Stimulated activated CD8-positive, alpha-beta memory T cell treated with anti-CD3 and anti-CD28 coated beads, Interleukin-7, amount 100 ng/mL, for 48 hours (primary cell): ENCODE measurements at places on chromosomes 11 and 22.

DNA sequence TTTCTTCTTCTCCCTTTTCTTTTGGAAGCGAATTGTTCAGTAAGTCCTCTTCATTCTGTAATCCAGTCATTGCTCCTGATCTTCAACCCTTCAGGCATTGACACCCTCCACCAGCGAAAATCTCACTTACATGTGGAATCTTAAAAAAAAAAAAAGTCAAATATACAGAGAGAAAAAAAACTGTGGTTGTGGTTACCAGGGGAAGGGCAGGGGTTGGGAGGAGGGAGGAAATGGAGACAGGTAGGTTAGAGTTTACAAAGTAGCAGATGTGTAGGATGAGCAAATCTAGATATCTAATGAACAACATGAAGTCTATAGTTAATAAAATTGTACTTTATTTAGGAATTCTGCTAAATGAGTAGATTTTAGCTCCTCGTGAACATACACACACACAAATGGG lies 17.7 kb upstream of the TMEM123 start:
- DNase-seq, result no peak

DNA sequence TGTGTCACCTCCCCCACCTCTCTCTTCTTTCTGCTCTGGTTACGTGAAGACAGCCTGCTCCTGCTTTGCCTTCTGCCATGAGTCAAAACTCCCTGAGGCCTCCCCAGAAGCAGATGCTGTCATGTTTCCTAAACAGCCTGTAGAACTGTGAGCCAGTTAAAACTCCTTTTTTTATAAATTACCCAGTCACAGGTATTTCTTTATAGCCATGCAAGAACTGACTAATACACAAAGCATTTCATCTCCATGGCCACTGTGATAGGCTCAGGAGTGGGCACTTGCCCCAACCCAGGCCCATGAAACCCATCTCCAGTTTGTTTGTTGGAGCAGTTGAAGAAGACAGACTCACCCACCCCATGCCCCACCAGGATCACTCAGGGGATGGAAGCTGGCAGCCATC lies 253.3 kb upstream of the ISX start:
- DNase-seq, result no peak

- no peak for DNase-seq
Observed at GRCh38 chr22:21937821-21938070, 14.9 kb downstream of the PPM1F start.

GRCh38 chr22:45584621-45585436 lies 82.1 kb downstream of the FBLN1 start:
- DNase-seq, result no peak

- DNase-seq, result no peak
Observed at GRCh38 chr11:81331088-81331487, 1402.6 kb downstream of the FAM181B start.

GRCh38 chr11:27858866-27859265 lies 158.6 kb upstream of the BDNF start:
- no peak for DNase-seq

GRCh38 chr11:73998846-73999575 lies 9.9 kb downstream of the UCP3 start:
- DNase-seq, result no peak

- no peak for DNase-seq
Observed at GRCh38 chr11:67416416-67417335, 1.2 kb downstream of the CARNS1 start.

DNA sequence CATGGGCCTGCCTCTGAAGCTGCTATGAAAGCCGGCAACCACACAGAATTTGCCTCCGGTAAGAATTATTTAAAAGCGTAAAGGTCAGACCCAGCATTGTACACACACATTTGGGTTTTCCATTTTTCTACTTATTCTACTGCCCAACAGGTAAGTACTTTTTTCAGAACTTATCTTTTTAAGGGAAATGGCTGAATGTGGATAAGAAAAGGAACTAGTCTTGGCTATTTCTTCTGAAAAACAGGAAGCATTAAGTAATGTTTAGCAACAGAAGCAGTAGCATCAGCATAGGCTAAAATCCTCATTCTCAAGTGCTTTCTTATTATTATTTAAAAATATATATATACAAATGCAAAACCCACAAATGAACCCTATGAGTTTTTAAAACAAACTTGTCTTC lies 103.1 kb downstream of the MPPED2 start:
- no peak for DNase-seq

- no peak for DNase-seq
Observed at GRCh38 chr11:112837162-112837826, 123.9 kb upstream of the NCAM1 start.

GRCh38 chr11:10116588-10116987 lies 177.4 kb downstream of the SBF2 start:
- DNase-seq, result no peak
